ENCODE measurements at places on chromosomes 4 and X. TPM values are rescaled to one million over a fixed set of nuclear protein-coding genes. Genes with fewer than 3 reads are reported as not detected.

The FOXR2 gene
- total RNA-seq: not detected

The CETN2 gene
- total RNA-seq: 34.2 TPM

The TMPRSS11D gene
- not detected for total RNA-seq

The AWAT2 gene
- 0.32 TPM for total RNA-seq

The JAKMIP1 gene
- total RNA-seq: not detected

The BMPR1B gene
- total RNA-seq: 0.15 TPM

The PRSS12 gene
- 0.46 TPM for total RNA-seq

The STBD1 gene
- total RNA-seq: 1.7 TPM

The TRPC3 gene
- total RNA-seq: not detected

The UBL4A gene
- 48.7 TPM for total RNA-seq

The GPRASP1 gene
- total RNA-seq: 0.65 TPM

The SHROOM2 gene
- total RNA-seq: 7.3 TPM

The POF1B gene
- total RNA-seq: not detected

The GCNA gene
- 0.97 TPM for total RNA-seq

The DCX gene
- not detected for total RNA-seq

The CT45A10 gene
- not detected for total RNA-seq

The STARD8 gene
- 3.2 TPM for total RNA-seq

The CWH43 gene
- not detected for total RNA-seq

The SNCA gene
- 160 TPM for total RNA-seq

The SPANXA2 gene
- total RNA-seq: not detected

The CLDN22 gene
- total RNA-seq: not detected

The TIMP1 gene
- 35.4 TPM for total RNA-seq

The EXOC1L gene
- not detected for total RNA-seq

The MOB1B gene
- total RNA-seq: 10.4 TPM

The NCAPG gene
- 61.1 TPM for total RNA-seq

The NFXL1 gene
- 5.5 TPM for total RNA-seq

The LPAR4 gene
- total RNA-seq: 0.97 TPM

The SOX3 gene
- not detected for total RNA-seq

The MAGEA10 gene
- total RNA-seq: not detected

The LRCH2 gene
- total RNA-seq: 4.2 TPM

The PAGE5 gene
- total RNA-seq: not detected

The MTTP gene
- not detected for total RNA-seq

The FMR1 gene
- total RNA-seq: 20.5 TPM
